NCI-H1436 (cell line): ENCODE measurements at places on chromosomes 16 and 17.
A peak's percentile ranks its signal among the peaks of the same experiment; 100 is the strongest.

DNA sequence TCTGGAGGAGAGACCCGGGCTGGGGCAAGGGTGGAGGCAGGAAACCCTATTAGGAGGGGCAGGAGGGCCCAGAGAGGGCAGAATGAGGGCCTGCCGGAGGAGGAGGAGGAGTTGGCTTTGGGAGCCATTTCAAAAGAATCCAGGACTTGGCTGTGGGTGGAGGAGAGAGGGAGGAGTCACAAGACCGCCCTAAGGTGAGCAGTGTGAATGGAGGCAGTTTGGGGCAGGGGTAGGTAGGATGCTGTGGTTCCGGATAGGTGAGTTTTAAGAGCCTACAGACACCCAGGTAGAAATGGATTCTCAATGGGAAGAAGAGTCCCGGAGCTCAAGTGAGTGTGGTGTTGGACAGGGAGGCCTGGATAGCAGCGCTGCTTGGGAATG lies 80.3 kb downstream of the ARHGAP23 start:
- DNase-seq, result no peak

DNA sequence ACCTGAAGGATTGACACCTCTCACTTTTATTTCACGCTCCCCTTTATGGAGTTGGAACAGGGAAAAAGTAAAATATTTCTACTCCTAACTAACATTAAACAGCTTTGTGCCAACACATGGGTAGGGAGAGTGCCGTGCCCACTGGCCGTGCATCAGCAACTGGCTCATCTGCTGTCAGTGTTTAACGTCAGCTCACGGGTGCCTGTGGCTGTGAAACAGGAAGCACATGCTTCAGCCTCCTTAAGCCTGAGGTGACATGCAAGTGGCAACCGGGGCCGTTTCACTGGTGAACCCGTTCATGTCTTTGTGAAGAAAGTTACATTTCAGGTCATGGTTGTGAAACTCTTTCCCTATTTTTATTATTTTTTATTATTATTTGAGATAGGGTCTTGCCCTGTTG lies 3.2 kb downstream of the SPG7 start:
- DNase-seq, result no peak

GRCh38 chr16:89946515-89946914 lies 2.0 kb upstream of the DEF8 start:
- DNase-seq, result no peak

DNA sequence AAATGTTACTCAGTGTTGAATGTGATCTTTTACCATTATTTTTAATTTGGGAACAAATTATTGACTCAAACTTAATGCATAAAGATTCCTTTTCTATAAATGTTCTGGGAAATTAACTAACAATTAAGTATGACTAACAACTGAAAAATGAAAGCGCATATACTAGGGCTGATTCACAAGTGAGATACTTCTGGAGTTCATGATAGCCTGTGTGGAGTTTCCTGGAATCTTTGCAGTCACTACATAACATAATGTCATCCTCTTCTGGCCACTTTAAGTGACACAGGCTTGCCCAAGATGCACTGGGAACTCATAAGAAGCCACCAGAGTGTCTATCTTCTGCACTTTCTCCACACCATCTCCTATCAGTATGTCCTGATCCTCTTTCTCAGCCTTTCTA lies 450.3 kb upstream of the CDH11 start:
- DNase-seq, result no peak

- no peak for DNase-seq
Measured at GRCh38 chr16:11464241-11464640, 119.0 kb downstream of the RMI2 start.

- peak; percentile 18 for DNase-seq
Measured at GRCh38 chr17:31274252-31274651, 22.8 kb downstream of the OMG start.

GRCh38 chr17:37458805-37459204 lies 30.9 kb upstream of the DUSP14 start:
- no peak for DNase-seq

- DNase-seq, result no peak
Measured at GRCh38 chr16:8648877-8649276, 25.5 kb upstream of the ABAT start.

GRCh38 chr17:74151551-74152315 lies 51.7 kb upstream of the RPL38 start:
- no peak for DNase-seq

- DNase-seq, result peak; percentile 59
Measured at GRCh38 chr17:7356072-7356549, 1.2 kb downstream of the TMEM95 start.

DNA sequence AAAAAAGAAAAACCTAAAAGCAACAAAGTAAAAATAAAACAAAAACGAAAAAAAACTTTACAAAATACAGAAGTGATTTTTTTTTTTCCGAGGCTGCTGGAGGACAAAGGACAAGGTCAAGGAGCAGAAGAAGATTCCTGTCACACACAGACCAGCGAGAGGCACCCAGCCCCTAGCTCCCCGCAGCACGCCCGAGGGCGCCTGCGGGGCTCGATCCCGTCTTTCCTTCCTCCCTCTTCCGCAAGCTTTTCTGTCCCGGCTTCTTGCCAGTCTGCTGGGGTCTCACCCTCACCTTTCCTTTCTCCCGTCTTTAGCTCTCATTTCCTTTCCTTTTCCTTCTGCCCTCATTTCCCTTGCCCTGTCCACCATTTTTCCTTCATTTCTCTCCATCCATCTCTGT lies 66.1 kb upstream of the DNAH17 start:
- no peak for DNase-seq

GRCh38 chr17:8289103-8289397 lies 580 bp downstream of the RANGRF start:
- DNase-seq, result no peak

DNA sequence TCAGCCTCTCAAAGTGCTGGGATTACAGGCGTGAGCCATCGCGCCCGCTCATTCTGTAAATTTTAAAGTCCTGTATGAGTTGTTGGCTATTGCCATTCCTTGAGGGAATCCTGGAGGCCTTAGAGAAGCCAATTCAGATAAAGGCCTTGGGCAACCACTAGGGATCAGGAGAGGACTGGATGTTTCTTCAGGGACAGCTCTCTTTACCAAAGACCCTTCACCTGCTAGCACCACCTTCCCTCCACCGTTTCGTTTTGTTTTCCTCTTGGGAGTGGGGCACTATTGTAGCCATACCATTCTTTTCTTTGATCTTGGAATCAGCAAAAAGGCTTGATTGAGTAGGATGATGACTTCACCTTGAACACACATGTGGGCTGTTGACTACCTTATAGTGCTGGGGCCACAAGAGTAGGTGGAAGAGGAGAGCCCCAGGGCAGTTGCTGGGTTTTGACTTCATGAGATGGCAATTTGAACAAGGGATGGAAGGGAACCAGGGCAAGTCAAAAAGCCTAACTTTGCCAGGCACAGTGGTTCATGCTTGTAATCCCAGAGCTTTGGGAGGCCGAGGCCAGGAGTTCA lies 7.0 kb upstream of the ANKRD40CL start:
- DNase-seq, result no peak
